ENCODE measurements at places on chromosomes 5 and 9. TPM values are rescaled to one million over a fixed set of nuclear protein-coding genes. Genes with fewer than 3 reads are reported as not detected.

DNA sequence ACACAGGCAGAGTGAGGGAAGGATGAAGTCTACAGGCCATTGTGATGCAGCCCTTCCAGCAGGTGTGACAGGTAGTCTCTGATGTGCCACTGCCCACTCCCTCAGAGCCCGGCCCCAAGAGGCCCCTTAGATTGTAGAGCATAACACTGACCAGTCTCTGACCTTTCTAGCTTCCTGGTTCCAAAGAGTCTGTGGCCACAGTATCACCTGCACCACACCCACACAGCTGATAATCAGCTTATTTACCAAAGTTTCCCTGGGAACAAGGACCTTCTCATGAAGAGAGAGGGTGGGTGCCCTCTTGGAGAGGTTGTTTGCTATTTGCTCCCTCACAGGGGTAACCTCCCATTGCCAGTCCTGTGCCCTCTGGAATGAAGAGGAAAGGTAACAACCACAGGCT is 11.0 kb upstream of the ACER2 start:
- no peak for DNase-seq

The SLC35D2 gene
- 2.2 TPM for total RNA-seq

DNA sequence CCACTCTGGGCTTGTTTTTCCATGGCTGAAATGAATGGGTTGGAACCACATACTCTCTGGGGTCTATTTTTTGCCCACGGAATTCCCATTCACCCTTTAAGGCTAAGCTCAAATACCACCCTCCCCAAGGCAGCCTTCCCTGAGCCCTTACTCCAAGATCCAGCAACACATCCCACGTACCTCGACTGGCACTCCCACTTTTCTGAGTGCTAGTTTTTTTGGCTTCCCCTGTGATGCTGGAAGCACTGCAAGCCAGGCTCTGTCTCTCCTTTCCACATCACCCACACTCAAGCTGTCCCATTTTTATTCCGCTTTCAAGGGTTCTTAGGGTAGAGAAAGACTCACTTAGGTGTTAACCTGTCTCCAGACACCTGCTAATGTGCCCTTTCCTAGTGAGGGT is 6.0 kb downstream of the ST6GALNAC6 start:
- peak; percentile 48 for DNase-seq

DNA sequence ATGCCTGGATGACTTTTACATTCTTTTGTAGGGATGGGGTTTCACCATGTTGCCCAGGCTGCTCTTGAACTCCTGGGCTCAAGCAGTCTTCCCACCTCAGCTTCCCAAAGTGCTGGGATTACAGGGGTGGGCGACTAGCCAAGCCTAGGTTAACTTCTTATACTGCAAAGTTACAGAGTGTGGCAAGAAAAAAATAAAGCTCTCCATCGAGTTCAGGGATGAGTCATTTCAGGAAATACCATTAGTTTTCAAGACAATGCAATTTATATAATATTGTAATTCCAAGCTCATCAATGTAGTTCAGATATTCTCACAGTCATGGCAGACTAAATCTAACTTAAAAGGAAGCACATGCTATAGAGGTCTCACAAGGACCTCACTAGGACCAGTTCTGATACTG is 11.5 kb upstream of the ABO start:
- DNase-seq, result no peak

The ZNG1C gene
- 34.2 TPM for total RNA-seq

The BNC2 gene
- total RNA-seq, result 1.6 TPM

The BTNL3 gene
- not detected for total RNA-seq

The SLC6A7 gene
- total RNA-seq, result 0.62 TPM

GRCh38 chr9:127726871-127727270 is 8.2 kb downstream of the TOR2A start:
- no peak for DNase-seq

DNA sequence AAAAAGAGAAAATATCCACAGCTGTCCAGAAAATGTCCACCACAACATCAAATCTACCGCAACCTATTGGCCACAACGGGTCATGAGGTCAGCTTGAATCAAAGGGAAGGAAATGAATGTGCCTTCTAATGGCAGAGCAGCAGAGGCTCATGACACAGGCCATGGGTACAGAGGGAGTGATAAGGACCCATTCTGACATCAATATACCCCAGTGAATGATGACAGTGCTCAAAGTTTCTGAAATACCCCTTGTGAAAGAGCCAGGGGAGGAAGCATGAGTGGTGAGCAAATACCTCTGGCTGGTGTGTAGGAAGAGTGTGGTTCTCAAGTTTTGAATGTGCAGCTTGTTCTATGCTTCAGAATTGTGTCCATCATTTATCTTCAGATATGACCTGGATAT is 348.2 kb downstream of the IRX1 start:
- DNase-seq, result no peak

The SH3GL2 gene
- total RNA-seq, result 52.3 TPM

- DNase-seq, result no peak
Measured at GRCh38 chr5:168961681-168962080, 339.3 kb downstream of the SLIT3 start.

DNA sequence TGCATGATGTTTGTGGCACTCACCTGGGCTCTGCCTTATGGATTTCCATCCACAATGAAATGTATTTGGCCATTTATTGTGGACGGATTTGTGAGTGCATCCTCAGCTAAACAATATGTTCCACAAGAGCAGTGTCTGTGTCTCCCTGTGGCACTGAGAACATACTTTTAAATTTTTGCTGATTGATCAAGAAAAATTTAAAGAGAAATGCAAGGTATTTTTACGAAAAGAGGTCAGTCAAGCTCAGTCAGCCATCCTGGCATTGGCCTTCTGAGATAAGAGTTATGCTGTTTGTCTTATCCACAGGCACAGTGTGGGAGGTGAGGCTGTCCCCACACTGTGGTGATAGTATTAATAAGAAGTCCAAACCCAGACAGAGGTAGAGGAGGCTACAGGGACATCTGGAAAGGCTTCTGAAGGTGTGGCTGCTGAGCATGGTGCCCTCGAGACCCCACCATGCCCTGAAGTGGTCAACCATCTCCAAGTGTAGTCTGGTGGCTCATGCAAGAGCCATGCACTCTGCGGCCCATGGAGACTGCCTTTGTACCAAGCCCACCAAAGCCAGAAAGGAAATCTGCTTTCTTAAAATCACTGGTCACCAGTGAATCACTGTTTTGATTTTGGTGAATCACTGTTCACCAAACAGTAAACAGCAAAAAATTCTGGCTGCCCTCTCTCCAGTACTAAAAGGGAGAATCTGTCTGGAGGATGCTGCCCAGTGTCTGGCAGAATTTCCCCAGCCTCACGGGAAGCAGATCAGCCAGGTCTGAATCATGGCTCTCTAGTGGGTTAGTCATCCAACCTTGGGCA is 28.8 kb downstream of the SPOCK1 start:
- peak; percentile 18 for DNase-seq

GRCh38 chr5:3833566-3833965 is 237.9 kb downstream of the IRX1 start:
- DNase-seq, result no peak

GRCh38 chr9:121055642-121056143 is 5.6 kb upstream of the C5 start:
- no peak for DNase-seq

The GPX8 gene
- 4.4 TPM for total RNA-seq

DNA sequence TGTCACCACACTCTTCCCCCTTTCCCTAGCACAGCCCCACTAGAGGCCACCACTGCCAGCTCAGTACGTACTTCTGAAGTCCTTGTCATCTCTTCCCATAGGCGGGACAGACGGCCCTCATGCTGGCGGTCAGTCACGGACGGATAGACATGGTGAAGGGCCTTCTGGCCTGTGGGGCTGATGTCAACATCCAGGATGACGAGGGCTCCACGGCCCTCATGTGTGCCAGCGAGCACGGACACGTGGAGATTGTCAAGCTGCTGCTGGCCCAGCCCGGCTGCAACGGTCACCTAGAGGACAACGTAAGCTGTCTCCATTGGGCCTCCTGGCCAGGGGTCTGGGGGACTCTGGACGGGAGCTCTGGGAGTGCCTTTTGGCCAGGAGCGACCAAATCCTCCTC is 99.4 kb upstream of the DMRT1 start:
- no peak for DNase-seq

The SPAG8 gene
- 4.7 TPM for total RNA-seq

The CCDC107 gene
- 10.5 TPM for total RNA-seq

The PCDHA3 gene
- total RNA-seq, result 21.2 TPM

- DNase-seq, result no peak
Measured at GRCh38 chr5:54881286-54882005, 103.9 kb downstream of the ESM1 start.

GRCh38 chr5:149381261-149381985 is 2.3 kb upstream of the IL17B start:
- no peak for DNase-seq

DNA sequence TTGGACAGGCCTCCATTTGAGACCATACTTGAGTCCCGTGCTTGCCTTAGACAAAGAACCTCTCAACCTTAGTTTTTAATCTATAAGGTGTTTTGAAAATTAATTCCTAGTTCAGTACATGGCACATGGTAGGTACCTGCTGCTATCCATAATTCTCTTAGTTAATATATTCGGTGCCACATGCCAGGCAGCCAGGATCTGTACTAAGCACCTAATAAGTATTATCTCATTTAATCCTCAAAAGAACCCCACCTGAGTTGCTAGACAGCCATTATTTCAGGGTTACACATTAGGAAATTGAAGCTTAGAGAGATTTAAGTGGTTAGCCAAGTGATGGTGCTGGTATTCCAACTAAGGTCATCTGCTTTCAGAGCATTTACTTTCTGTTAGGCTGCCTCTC is 29.9 kb downstream of the NSD1 start:
- DNase-seq, result no peak

- DNase-seq, result no peak
Measured at GRCh38 chr5:68252673-68253623, 37.4 kb downstream of the PIK3R1 start.

The SCGB3A2 gene
- not detected for total RNA-seq

- DNase-seq, result no peak
Measured at GRCh38 chr5:168013546-168013945, 277.9 kb upstream of the WWC1 start.

- no peak for DNase-seq
Measured at GRCh38 chr9:80867731-80868130, 821.6 kb downstream of the TLE1 start.

DNA sequence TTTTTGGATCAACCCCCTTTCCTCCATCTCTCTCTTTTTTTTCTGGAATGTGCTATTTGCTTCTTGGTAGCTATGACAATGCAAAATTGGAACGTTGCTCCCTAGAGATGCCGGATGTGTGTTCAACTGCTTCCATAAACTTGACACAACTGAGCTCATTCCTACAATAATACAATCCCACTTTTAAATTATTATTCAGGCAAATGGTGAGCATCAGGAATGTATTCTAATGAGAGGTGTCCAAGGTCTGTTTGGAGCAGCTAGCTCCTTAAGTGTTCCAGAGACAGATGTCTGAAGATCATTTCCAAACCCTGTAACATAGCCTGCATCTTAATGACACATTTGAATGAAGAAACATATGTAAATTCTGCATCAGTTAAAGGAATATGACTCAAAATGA is 518.4 kb downstream of the TAF11L14 start:
- no peak for DNase-seq

- DNase-seq, result no peak
Measured at GRCh38 chr5:158023266-158023665, 164.3 kb upstream of the CLINT1 start.

The TAF1L gene
- total RNA-seq, result 0.78 TPM

The PLK2 gene
- total RNA-seq, result 448 TPM

The LOX gene
- 5.8 TPM for total RNA-seq

DNA sequence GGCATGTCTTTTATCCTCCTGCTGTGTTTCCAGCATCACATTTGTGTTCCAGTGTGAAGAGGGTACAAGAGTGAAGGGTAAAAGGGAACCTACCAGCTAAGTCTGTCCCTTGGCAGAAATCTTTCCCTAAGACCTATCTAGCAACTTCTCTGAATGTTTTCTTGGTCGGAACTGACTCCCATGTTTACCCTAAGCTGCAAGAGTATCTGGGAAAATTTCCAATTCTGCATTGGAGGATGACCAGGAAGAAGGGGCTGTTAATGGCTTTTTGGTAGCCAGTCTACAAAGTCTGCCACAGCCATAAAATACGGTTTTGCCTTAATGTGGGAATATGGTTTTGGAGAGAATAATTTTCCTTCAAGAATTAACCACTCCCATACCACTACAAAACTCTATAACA is 75.1 kb downstream of the MAST4 start:
- DNase-seq, result no peak

DNA sequence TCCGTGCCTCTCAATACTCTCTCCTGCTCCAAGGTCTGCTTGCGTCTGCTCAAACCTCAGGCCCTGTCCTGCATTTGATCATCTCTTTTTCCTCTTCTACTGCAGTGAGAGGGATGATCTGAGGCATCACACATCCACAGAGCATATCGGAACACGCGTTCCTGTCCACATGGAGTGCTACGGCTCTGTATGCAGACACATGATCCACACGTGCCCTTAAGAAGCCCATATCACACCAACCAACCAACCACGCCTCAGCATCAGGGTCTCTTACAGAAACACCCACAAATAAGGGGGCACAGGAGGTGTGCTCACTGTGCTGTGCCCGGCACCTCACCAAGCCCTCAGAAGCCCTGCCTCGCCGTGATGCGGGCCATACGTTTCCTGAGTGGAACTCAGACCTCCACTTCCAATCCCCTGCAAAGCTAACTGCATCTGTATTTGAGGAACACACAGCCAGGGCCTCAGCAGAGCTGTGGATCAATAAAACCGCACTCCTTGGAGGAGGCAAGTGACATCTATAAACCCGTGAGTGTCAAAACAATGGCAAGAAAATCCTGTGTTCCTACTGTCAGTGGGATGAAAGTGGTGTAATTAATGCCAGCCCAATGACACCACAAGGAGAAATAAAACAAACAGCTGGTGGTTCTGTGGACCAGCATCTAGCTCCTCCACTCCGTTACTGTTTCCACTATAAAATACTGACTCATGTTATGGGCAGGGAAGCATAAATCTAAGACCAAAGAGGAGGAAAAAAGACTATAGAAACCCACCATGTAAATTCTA is 40.4 kb downstream of the AK8 start:
- DNase-seq, result no peak

GRCh38 chr5:67262206-67262605 is 65.6 kb upstream of the CD180 start:
- no peak for DNase-seq

DNA sequence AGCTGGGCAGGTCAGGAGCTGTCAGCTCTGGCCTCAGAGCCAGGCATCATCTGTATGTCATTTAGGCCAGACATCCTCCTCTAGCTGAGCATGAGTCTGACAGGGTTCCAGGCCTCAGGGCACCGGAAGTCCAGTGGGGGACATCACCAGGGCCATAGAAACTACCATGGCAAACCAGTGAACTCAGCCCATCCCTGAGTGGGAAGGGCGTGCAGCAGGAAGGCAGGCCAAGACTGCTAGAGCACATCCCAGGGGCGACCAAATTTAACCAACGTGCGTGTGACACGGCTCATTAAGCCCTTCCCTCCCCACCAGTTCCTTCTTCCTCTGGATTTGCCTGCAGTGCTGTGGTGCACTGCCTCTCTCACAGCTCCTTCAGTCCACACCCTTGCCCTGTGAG is 75.9 kb downstream of the COL27A1 start:
- DNase-seq, result no peak

The SYK gene
- 1.9 TPM for total RNA-seq

The SPINK7 gene
- not detected for total RNA-seq

DNA sequence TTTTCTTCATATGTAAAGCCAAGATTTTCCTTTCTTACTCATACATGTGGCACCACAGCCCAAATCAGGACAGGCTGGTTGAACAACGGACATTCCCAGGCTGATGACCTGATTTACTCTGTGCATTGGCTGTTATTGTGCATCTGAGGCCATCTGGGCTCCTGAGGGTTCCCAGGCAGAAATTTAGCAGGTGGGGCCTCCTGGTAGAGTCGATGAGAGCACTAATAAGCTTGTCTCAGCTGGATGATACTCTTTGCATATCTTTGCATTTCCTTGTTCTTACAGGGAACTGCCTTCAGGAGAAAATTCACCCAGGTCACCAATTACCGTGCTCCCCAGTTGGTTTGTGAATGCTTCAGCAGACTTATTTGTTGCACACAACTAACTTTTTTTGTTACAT is 605.1 kb downstream of the ELAVL2 start:
- no peak for DNase-seq
